ENCODE measurements at places on chromosomes 4 and X.

GRCh38 chr4:40888933-40889332 is 139.2 kb downstream of the NSUN7 start:
- DNase-seq = no peak

DNA sequence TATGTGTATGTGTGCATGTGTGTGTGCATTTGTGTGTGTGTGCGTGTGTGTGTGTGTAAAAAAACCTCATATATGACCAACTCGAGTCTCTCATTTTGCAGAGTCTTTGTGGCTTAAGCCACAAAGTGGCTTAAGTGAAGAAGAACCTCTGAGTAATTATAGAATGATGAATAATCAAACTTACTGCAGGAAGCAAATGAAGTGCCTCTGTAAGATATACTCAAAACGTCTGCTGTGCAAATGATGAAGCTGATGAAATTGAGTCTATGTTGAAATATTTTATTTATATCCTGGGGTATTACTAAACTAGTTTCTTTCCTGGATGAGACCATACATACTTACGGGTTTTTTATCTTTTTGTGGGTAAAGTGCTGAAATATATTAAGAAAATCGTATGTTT is 1198.7 kb downstream of the PCDH7 start:
- DNase-seq = no peak

GRCh38 chr4:26964994-26965393 is 104.4 kb downstream of the STIM2 start:
- no peak for DNase-seq

DNA sequence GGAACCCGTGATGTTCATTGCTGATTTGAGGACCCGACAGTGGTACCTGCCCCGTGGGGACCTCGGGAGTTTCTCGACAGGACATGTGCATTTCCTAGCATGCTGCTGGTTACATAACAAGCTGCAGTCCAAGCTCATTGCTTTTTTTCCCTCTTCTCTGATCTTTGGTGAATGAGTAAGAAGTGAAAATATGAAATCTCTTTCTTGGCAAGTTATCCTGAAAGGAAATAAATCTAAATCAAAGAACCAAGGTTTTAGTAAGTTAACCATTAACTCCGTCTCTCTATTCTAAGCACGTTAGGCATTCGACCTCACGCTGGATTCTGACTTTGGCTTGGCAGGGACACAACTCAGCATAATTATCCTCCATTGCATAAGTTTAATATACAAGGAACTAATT is 86.6 kb downstream of the STK32B start:
- DNase-seq = no peak

DNA sequence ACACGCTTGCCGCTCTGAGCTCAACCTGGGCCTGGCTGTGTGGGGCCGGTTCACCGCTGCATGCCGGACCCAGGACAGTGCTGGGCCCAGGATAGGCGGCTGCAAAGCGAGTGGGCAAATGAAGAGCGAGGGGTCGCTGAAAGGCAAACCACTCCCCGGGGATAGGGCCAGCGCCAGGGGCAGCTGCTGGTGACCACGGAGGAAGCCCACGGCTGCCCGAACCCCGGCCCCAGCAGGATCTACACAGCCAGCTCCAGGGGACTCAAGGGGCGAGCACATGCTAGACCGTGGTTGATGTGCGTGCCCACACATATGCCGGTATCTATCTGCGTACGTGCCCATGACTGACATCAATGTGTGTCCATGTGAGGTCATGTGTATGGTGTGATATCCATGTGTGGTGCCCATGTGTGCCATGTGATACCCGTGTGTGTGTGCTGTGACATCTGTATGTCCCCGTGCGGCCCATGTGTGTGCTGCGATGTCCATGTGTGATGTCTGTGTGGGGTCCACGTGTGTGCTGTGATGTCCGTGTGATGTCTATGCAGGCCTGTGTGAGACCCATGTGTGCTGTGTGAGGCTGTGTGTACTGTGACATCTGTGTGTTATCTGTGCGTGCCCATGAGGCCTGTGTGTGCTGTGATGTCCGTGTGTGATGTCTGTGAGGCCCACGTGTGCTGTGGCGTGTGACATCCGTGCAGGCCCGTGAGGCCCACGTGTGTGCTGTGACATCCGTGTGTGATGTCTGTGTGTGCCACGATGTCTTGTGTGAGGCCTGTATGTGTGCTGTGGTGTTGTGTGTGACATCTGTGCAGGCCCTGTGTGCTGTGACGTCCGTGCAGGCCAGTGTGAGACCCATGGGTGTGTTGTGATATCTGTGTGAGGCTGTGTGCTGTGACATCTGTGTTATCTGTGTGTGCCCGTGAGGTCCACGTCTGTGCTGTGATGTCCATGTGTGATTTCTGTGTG is 24.8 kb downstream of the CTBP1 start:
- no peak for DNase-seq

GRCh38 chr4:108979759-108980158 is 216.9 kb upstream of the ETNPPL start:
- DNase-seq = no peak

DNA sequence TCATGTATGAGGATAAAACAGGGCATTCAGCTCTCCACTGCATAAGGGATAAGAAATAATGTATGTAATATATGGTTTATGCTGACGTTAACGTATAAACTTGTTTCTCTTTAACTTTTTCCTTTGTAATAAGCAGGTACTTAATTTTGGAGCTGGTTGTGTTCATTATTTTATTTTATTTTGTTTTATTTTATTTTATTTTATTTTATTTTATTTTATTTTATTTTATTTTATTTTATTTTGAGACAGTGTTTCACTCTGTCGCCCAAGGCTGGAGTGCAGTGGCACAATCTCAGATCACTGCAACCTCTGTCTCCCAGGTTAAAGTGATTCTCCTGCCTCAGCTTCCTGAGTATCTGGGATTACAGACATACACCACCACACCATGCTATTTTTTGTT is 1932.6 kb upstream of the TENM3 start:
- no peak for DNase-seq

DNA sequence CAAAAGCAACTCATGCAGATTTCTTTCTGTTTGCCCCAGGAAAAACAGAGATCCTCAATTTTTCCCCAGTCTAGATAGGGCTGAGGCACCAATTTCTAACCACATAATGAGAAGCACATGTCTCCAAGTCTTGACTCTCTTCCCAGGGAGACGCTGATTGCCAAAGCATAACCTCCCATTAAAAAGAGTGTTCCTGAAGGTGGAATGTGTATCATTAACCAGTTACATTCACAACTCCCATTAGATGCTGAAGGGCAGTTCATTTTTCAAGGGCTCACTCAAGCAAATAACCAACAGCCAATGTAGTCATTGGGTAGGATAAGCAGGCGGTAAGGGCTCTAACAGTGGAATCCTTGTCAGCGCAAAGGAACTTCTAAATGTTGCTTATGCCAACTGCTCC is 27.5 kb downstream of the TMEM47 start:
- no peak for DNase-seq

- DNase-seq = no peak
Measured at GRCh38 chrX:155819966-155820491, 61.1 kb upstream of the VAMP7 start.

- DNase-seq = no peak
Measured at GRCh38 chr4:111632641-111633151, 512.6 kb upstream of the FAM241A start.

- no peak for DNase-seq
Measured at GRCh38 chr4:31193521-31193920, 473.4 kb downstream of the PCDH7 start.

GRCh38 chr4:167721617-167722486 is 370.5 kb upstream of the ANXA10 start:
- no peak for DNase-seq

DNA sequence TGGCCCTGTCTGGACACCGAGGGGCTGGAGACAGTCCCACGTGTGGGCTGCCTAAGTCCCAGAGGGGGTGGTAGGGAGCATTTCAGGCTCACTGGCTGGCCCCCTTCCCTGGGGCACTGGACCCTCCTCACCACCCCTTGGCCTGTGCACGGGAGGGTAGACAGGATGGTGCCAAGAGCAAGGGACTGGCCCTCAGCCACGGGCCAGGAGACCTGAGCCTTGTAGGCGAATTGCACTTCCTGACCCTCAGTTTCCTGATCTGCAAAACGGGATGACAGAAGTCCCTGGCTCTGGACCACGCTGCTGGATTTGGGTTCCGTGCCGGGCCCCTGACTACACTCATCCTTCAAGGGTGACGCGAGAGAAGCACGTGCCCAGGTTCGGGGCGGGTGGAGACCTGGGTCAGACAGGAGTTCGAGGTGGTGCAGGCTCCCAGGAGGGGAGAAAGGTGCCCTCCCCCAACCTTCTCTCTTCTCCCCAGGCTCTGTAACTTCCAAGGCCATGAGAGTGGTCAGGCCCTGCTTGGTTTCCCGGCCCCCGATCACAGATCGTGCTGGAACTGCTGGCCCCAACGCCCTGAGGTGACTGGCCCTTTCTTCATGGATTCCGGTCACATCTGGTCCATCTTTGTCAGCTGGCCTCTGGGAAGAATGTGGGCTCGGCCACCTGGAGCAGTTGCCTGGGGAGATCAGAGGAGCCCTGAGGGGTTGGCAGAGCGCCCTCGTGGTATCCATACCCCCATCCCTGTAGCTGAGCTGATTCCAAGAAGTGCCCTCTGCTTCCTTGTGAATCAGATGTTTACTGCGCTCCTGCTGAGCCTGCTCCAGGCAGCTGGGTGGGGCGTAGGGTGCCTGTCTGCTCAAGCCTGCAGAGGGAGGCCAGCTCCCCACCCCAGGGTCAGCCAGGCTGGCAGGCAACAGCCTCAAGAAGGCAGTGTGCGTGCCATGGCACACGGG is 3.3 kb downstream of the SH3BP2 start:
- no peak for DNase-seq

DNA sequence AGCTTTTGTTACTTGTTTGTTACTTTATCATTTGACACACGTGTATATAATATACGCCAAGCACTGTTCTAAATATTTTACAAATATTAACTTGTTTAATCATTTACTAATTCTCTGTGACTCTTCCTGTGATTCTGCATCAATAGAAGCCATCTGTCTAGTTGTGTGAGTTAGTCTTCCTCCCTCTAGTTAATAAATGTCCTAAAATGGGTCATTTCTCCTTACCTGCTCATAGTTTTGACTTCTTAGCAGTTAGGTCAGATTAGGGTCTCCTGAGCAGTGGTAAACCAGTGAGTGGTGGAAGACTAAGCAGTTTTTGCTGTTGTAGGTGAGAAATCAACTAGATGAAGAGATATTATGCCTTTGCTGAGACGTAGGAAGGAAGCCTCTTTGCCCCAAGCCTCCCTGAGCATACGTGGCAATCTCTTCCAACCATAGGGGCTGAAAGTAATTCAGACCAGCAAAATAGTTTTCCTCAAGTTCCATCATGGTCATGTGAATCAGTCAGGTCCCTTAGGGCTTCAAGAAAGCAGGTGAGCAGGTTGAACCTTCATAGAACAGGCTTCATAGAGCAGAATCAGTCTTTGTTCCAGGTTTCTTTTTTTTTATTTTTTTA is 38.7 kb upstream of the THOC2 start:
- DNase-seq = no peak

DNA sequence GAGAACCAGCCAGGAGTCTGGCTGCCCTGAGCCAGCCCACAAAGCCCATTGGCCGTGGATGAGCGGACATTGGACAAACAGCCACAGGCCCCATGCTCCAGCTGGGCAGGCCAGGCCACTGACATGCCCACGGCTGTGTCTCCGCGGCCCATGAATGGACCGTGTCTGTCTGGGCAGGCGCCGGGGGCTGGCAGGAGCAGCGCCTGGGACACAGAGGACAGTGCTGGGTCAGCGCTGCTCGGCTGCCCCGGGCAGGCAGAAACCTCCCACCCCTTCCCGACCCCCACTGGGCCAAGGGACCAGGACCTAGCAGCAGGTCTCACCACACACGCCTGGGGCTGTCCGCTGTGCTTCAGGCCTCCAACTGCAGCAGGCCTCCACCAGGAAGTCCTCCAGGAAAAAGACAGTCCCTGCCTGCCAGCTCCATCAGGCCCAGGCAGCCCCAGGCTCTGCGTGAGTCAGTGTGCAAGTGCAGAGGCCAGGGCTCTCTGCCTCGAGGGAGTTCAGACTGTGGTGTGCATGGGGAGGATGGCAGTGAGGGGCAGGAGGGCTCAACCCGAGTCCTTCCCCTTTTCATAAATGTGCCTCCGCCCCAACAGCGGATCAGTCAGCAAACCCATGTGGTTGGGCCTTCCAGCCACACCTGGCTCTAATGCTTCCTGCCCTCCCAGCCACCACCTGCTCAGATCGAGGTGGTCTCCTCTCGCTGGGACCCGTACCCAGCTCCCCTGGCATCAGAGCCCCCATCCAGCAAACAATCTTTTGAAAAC is 17.2 kb upstream of the FGFR3 start:
- no peak for DNase-seq

DNA sequence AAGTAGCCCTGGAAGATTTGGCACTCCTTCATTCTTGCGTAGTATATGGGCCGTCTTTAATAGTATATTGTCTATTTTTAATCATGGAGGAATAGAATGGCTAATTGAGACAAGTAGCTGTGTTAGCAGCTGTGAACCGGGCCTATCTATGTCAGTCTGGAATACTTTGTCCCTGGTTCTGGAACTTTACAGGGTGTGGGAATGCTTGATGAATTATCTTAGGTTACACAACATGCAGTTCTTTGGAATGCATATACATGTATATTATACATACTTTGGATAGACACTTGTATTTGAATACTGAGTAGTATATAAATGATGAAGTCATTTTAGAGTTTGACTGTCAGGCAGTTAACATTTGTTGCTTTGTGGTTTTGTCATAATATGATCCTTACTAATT is 37.4 kb downstream of the PDLIM5 start:
- DNase-seq = no peak

DNA sequence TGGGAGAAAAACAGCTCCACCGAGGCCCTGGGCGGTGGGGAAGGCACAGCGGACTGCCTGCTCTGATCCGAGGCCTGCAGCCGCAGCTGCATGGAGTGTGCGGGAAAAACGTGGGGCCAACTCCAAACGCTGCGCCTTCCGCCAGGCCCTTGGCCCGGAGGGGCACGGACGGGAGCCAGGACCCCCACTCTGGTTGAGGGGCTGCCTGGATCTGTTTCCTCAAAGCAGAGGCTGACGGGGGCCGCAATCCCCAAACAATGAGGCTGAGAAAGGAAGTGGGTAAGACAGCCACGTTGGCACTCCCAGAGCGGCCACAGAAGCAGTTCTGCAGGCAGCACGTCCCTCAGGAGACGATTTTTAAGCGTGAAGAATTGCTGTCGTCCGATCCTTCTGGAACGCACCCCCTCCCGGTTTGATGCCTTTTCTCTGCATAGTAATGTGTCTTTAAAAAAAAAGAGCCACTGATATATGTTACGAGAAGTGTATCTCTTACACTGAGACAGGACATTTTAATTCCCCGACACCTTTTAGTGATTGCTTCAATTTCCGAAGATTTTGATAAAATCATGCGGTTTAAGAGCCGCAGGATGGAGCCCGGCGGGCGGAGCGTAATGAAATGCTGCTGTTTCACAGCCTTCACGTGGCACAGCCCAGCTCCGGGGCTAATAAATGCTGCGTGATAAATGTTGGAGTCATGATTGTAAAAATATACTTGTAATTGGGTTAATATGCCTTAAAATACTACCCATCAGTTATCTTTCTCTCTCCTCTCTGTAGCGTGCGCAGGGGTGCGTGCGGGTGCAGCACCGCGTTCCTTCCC is 85.7 kb downstream of the FAM53A start:
- DNase-seq = no peak

GRCh38 chrX:519741-520140 is 110.8 kb upstream of the SHOX start:
- no peak for DNase-seq
